ENCODE measurements at places on chromosomes 1 and 21. TPM values are rescaled to one million over a fixed set of nuclear protein-coding genes. Genes with fewer than 3 reads are reported as not detected.

GRCh38 chr1:158506369-158506987 lies 34.5 kb downstream of the OR10R2 start:
- no peak for DNase-seq

FLG2 gene
- total RNA-seq = 139 TPM

KTI12 gene
- 4.2 TPM for total RNA-seq

DNA sequence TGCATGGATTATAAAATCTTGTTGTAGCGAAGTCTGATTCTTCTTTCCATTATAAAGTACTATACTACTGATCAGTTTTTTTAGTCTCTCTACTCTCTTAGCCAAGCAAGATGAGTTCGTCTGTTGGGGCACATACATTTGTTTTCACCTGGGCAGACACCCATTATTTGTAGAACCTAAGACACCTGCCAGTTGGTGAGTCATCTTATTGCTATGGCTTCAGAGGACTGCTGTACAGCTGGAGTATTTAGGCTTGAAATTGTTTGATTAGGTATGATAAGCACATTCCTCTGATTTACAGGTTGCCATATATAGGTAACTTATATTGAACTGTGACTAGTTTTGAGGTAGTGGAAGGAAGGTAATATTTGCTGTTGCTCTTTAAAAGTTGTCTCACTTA lies 17.2 kb downstream of the RBM15 start:
- no peak for DNase-seq

Measured in skin of body (tissue), 3 donors.